Smooth muscle cell of trachea (primary cell): ENCODE measurements at places on chromosomes 2 and 18. TPM values are rescaled to one million over a fixed set of nuclear protein-coding genes. Genes with fewer than 3 reads are reported as not detected.

The UGT1A1 gene
- total RNA-seq, result not detected in 2 replicates

The CFC1 gene
- total RNA-seq, result not detected in 2 replicates

The ERBB4 gene
- total RNA-seq, result 0.15 and 0.17 TPM in 2 replicates

The EVA1A gene
- total RNA-seq, result 18.0 and 32.1 TPM in 2 replicates

The NDC80 gene
- total RNA-seq, result 1.7 and 41.5 TPM in 2 replicates

The AKAIN1 gene
- total RNA-seq, result not detected in 2 replicates

The CPS1 gene
- 20.9 and 21.3 TPM in 2 replicates for total RNA-seq

The PSTPIP2 gene
- total RNA-seq, result 7.3 and 11.5 TPM in 2 replicates

The LYPD6 gene
- total RNA-seq, result 0.15 and 0.33 TPM in 2 replicates

The ASB18 gene
- total RNA-seq, result not detected in 2 replicates

The CFAP65 gene
- under 0.01 TPM in 1 of 2 replicates, not detected in the other for total RNA-seq

The AGBL5 gene
- 24.6 and 33.2 TPM in 2 replicates for total RNA-seq

The MEIS1 gene
- 106 and 127 TPM in 2 replicates for total RNA-seq

The ASXL3 gene
- total RNA-seq, result 0.66 and 3.2 TPM in 2 replicates

The ZNF804A gene
- 1.9 and 2.3 TPM in 2 replicates for total RNA-seq

The KCNS3 gene
- total RNA-seq, result 1.0 and 1.3 TPM in 2 replicates

The MALL gene
- 39.9 and 41.2 TPM in 2 replicates for total RNA-seq

The RHOB gene
- 35.5 and 138 TPM in 2 replicates for total RNA-seq

The KHK gene
- total RNA-seq, result 0.50 and 1.3 TPM in 2 replicates

The PLA2R1 gene
- total RNA-seq, result 14.1 and 16.5 TPM in 2 replicates

The SLC8A1 gene
- 71.3 and 80.3 TPM in 2 replicates for total RNA-seq

The IL18R1 gene
- total RNA-seq, result 0.44 and 0.66 TPM in 2 replicates

The CD302 gene
- total RNA-seq, result 9.8 and 10.0 TPM in 2 replicates

The SAG gene
- total RNA-seq, result not detected in 2 replicates

The MROH2A gene
- total RNA-seq, result not detected in 2 replicates

The ANKRD30B gene
- total RNA-seq, result 0.15 and 0.50 TPM in 2 replicates

The FAM237A gene
- not detected in 2 replicates for total RNA-seq

The MYCN gene
- total RNA-seq, result not detected in 2 replicates

The ADRA2B gene
- not detected in 2 replicates for total RNA-seq

The RAD51AP2 gene
- not detected in 2 replicates for total RNA-seq

The MPPE1 gene
- total RNA-seq, result 32.4 and 39.9 TPM in 2 replicates

The BCL11A gene
- total RNA-seq, result under 0.01 and 0.15 TPM in 2 replicates
